Breast epithelium (tissue), 4 donors: ENCODE measurements at places on chromosomes 7 and 10.
A peak's percentile ranks its signal among the peaks of the same experiment; 100 is the strongest.

DNA sequence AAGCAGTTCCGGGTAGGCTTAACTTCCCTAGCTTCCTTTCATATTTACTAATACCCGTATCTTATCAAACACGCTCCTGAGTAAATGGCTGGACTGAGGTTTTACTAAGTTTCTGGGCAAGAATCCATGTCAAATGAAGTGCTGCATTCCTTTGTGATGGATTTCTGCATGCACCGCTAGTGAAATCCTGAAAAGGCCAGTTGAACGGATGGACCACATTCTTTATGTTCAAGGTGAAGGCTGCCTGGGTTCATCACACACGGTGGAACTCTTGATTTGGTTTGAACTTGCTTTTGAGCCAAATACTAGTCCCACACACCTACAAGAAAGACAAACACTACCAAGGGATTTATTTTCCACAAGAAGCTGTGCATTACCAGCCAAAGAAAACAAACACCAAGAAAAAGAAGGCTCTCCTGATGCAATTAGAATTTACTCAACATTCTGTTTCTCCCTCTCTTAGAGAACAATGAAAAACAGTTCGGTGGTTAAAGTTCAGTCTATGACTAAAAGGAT is 255.0 kb upstream of the SEMA3C start:
- no peaks in the 10 kb centered on the region for H3K27me3 ChIP-seq

GRCh38 chr10:1121271-1121970 is 65.2 kb downstream of the WDR37 start:
- no peaks in the 10 kb centered on the region for H3K4me1 ChIP-seq
- H3K27me3 ChIP-seq = no peaks in the 10 kb centered on the region
- no peak overlapping the region for H3K4me3 ChIP-seq
- H3K27ac ChIP-seq = no peak overlapping the region
- no peak for DNase-seq

- peak overlapping the region; percentile 76 for H3K27ac ChIP-seq
- DNase-seq = no peak
- H3K4me1 ChIP-seq = no peaks in the 10 kb centered on the region
- H3K36me3 ChIP-seq = no peaks in the 10 kb centered on the region
- peak overlapping the region; percentile 37 for H3K4me3 ChIP-seq
- H3K27me3 ChIP-seq = no peaks in the 10 kb centered on the region
These were observed 405 bp upstream of the ENTPD1 start for GRCh38 chr10:95755511-95756004.

DNA sequence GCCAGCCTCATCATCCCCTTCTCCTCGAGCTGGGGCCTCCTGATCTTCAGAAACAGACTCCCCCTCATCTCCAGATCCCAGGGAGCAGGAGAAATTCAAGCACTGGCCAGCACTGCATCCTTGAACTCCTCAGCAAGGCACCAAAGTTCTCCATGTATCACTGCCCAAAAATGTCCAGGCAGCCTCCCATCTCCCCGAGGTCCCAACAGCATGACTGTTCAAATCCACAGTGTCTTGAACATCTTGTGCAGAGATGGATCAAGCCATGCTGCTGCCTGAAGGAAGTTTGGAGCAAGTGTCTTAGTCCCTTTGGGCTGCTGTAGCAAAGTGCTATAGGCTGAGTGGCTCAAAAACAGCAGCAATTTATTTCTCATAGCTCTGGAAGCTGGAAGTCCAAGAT is 115.5 kb upstream of the GALNT17 start:
- H3K27ac ChIP-seq = no peak overlapping the region
- H3K4me1 ChIP-seq = no peaks in the 10 kb centered on the region
- H3K4me3 ChIP-seq = no peak overlapping the region
- no peak for DNase-seq
- H3K27me3 ChIP-seq = no peaks in the 10 kb centered on the region
